ENCODE measurements at places on chromosomes 5 and 9.
A peak's percentile ranks its signal among the peaks of the same experiment; 100 is the strongest.

DNA sequence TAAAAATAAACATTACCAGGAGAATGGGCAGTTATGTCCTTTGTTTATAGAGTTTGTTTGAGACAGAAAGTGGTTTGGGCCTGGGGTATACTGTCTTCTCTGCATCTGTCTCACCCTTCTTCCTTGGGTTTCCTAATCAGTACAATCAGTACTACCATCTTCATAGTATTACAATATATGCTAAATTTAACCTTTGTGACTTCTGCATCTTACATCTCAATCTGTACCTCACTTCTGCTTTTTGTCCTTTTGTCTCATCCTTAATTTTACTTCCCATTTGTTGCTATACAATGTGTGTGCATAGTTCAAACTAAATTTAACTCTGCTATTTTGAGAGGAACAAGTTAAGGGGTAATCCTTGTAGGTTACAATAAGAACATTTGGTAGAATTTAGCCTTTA, 19.6 kb downstream of the FBXO38 start:
- DNase-seq: no peak

DNA sequence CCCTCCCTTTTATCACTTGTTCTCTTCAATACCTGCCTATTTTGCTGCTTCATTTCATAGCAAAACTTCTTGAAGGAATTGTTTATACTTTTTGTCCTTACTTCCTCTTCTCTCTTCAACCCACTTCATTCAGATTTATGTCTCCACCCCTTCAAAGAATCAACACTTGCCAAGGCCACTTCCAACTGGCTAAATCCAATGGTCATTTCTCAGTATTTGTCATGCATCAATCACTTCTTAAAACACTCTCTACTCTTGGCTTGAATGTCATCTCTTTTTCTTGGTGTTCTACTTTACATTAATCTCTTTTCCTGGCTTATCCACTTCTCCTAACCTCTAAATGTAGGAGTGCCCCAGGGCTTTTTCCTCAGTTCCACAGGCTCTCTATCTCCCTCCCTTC, 8.3 kb upstream of the FCHO2 start:
- DNase-seq: no peak

DNA sequence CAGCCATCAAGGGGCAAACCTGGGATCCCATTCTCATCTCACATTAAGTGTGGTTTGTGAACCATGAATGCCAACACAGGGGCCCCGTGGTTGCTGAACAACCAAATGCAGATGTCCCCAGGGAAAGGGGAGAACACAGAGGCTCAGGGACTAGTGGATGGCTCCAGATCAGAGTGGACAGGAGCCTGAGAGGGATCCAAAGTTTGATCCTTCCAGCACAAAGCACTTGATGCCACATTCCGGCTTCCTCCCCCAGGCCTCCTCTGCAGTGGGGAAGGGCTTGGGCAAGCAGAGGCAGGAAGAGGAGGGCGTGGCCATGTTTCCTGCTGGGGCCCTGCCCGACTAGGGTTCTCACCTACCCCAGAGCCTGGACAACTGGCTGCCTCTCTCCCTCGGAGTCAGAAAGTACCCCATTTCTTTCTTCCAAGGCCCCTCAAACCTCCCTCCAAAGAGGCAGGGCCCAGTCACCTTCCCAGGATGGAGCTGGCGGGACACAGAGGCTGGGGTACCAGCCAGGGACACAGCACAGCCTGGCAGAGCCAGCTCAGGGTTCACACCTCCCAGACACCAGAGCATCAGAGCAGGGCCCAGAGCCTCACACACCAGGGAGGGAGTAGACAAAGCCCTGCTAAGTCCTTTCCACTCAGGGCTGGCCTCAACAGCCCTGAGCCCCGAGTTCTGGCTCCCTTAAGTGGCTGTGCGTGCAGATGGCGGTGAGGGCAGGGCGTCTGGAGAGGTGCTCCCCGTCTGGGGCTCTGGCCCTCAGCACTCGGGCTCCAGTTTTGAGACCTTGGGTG, 4.3 kb upstream of the RNF44 start:
- DNase-seq: no peak

- DNase-seq: no peak
Measured at GRCh38 chr9:34512131-34513078, 10.4 kb downstream of the ENHO start.

DNA sequence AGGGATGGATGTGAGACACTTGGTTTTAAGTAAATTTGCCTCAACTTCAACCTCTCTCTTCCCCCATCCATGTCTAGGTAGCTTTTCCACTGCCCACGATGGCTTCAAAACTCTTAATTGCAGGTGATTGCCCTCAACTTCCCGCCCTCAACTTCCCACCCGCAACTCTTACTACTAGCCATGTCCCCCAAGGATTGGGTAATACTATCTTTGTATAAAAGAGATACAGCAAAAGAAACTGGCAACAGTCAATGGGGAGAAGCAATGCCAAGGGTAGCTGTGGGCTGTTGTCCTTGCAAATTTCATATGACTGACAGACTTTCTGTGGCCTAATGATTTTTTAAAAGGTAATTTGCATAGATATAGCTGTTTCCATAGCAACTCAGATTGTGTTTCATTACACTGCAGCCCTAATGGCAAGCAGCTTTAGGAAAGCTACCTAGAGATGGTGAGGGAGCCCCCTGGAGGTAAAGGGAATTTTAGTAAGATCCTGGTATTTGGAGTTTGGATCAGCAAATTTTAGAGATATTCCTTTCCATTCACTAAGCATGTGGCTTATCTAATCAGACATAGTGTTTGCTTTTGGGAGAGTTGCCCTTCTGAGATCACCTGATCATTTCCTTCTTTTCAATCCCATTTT, 421.5 kb upstream of the DAP start:
- peak; percentile 40 for DNase-seq

DNA sequence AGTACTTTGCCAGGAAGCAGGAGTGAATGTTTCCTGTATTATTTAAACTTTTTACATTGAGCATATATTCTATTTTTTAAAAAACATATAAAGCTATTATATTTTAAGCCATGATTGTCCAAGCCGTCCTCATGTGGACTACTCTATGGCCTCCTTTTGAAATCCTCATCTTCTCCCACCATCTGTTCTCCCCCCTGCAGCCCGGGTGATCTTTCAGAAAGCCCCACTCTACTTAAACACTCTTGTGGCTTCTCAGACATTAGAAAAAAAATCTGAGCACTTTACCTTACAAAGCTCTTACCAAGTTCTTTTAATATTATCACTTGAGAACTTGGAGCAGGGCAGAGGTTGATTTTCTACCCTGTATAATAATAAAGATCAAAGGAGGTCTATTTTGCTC, 95.4 kb downstream of the CAVIN4 start:
- no peak for DNase-seq
